ENCODE measurements at places on chromosomes 7 and 10. TPM values are rescaled to one million over a fixed set of nuclear protein-coding genes. Genes with fewer than 3 reads are reported as not detected.

TMEM26 gene
- total RNA-seq, result not detected

TWIST1 gene
- total RNA-seq, result 0.18 TPM

HOXA1 gene
- 0.41 TPM for total RNA-seq

SPDYE8 gene
- not detected for total RNA-seq

PCGF6 gene
- 12.6 TPM for total RNA-seq

SLK gene
- 27.4 TPM for total RNA-seq

FAM25G gene
- not detected for total RNA-seq

CNPY1 gene
- total RNA-seq, result not detected

CXCL12 gene
- total RNA-seq, result not detected

PRXL2A gene
- total RNA-seq, result 11.5 TPM

ADCY1 gene
- total RNA-seq, result 3.1 TPM

ZNF804B gene
- total RNA-seq, result not detected

KNDC1 gene
- total RNA-seq, result 0.57 TPM

LRRC17 gene
- total RNA-seq, result 0.18 TPM

COL13A1 gene
- total RNA-seq, result not detected

CCL26 gene
- not detected for total RNA-seq

INMT gene
- total RNA-seq, result 0.89 TPM

CTAGE8 gene
- 0.98 TPM for total RNA-seq

INA gene
- total RNA-seq, result 0.25 TPM

SCIN gene
- 0.11 TPM for total RNA-seq

NEUROD6 gene
- not detected for total RNA-seq

SPOCK2 gene
- 217 TPM for total RNA-seq

MYPN gene
- not detected for total RNA-seq

NODAL gene
- total RNA-seq, result 0.09 TPM
